ENCODE measurements at places on chromosomes 2 and 18.
A peak's percentile ranks its signal among the peaks of the same experiment; 100 is the strongest.

DNA sequence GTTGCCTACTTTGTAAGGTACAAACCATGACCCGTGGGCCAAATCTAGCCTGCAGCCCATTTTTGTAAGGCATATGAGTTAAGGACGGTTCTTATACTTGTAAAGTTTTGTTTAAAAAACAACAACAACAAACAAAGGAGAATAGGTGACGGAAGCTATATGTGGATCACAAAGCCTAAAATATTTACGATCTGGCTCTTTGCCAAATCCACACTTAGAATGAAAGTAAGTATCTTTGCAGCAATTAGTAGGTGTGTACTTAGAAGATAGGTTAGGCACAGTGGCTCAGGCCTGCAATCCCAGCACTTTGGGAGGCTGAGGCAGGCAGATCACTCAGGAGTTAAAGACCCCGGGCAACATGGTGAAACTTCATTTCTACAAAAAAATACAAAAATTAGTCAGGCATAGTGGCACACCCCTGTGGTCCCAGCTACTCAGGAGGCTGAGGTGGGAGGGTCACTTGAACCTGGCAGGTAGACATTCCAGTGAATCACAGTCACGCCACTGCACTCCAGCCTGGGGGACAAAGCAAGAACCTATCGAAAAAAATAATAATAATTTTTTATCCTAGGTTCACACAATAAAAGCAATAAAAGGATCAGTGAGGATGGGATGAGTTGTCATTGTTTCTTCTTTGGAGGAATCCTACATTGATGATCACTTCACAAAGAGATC is 57.8 kb upstream of the CTAGE1 start:
- no peak for DNase-seq

DNA sequence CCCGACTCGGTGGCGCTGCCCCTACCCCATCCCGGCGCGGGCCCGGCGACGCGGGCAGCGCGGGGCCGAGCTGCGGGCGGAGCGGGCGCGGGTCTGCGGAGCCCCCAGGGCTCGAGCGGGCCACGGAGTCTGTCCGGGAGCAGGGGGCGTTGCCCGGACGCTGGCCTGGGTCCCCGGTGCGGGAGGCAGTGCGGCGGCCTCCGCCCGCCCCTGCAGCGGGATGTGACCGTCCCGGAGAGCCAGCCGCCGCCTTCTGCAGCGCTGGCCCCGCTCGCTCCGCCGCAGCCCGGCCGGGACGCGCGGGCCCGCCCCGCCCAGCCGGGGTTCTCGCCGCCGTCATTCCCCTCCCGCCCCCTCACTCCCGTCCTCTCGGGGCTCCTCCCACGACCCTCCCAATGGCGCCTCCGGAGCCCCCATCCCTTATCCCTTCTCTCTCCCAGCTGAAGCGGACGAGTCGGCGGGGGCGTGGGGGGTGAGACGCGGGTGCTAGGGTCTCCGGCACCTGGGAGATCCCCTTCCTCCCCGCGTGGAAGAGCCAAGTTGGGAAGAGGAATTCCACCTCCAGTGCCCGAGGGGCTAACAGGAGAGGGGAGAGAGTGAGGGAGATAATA is at the start of gene FNDC4:
Gene FNDC4, minus strand, starts transcription at position 257 of the 611 bp plus-strand sequence. CDS start 521 bp downstream, outside the sequence.
- no peak for DNase-seq

GRCh38 chr2:65073879-65074565 is 17.8 kb downstream of the CEP68 start:
- no peak for DNase-seq

GRCh38 chr2:189609423-189609816 is 28.8 kb upstream of the SLC40A1 start:
- no peak for DNase-seq

- DNase-seq = no peak
Observed at GRCh38 chr18:78561757-78562510, 417.7 kb upstream of the SALL3 start.

GRCh38 chr2:67667054-67667908 is 270.1 kb downstream of the ETAA1 start:
- DNase-seq = no peak

DNA sequence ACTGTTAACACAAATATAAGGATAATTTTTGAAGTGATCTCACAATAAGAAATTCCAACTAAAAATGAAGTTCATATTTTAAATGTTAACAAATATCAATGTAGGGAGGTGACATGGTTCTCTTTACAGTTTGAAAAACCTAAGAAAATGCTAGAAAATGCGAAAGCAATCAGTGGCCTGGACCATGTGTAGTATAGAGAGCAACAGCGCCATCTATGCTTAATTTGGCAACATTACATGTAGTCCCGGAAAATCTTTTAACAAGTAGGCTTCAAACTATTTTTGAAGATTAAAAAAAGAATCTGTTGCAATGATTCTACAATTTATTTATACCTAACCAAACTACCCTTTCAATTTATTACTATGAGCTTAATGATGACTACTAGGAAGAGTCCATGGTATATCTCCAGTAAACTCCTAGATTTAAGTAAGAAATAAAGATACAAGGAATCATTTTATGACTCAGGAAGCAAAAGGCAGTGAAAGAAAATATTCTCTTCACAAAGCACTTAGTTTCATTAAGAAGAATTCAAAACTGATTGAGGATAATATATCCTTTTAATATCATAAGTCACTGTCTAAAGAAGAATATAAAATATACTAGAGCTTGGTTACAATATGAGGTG is 33.3 kb downstream of the NDUFA10 start:
- peak; percentile 55 for DNase-seq

- no peak for DNase-seq
Observed at GRCh38 chr2:3126171-3126910, 251.3 kb downstream of the EIPR1 start.

- DNase-seq = no peak
Observed at GRCh38 chr2:127078666-127079270, 28.2 kb downstream of the BIN1 start.

- DNase-seq = no peak
Observed at GRCh38 chr2:9991829-9992273, 40.4 kb downstream of the GRHL1 start.

DNA sequence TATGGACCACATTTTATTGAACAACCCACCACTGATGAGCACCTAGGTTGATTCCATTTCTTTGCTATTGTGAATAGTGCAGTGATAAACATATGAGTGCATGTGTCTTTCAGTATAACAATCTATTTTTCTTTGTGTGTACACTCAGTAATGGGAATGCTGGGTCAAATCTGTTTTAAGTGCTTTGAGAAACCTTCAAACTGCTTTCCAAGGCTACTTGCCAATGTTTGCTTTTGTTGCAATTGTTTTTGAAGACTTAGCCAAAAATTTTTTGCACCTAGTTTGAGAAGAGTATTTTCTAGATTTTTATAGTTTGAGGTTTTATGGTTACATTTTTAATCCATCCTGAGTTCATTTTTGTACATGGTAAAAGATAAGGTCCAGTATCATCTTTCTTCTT is 587.4 kb upstream of the SETBP1 start:
- no peak for DNase-seq

GRCh38 chr2:85278361-85278760 is 49.4 kb downstream of the TGOLN2 start:
- no peak for DNase-seq

DNA sequence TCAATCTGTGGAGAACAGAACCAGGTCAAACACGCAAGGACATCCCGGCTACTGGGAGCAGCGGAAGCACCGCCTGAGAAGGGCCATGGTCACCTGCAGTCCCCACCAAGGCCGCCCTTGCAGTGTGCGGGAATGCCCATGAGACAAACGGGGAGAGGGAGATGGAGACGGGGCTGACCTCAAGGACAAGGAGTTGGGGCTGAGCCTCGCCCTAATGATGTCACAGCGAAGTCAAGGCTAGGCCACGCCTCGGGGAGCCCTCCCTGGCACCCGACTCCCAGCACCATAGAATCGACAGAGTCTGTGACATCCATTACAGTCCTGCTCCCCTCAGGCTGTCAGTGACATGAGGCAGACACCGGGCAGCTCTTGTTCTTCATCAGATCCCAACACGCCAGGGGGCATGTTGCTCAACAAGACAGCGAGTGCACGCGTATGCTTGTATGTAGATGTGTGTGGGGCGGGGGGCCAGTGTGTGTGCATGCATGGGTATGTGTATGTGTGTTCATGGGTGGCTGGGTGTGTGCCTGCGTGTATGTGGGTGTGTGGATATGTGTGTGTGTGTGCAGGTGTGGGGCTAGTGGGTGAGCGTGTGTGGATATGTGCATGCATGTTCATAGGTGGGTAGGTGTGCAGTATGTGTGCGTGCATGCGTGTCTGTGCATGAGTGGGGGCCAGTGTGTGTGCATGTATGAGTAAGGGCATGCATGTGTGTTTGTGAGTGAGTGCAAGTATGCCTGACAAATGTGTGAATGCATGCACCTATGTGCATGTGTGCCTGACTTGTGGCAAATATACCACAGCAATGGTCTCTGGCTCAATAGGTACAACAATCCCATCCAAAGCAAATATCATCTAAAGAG is 57.0 kb downstream of the ANKMY1 start:
- DNase-seq = no peak

- no peak for DNase-seq
Observed at GRCh38 chr2:58494071-58494501, 253.0 kb upstream of the FANCL start.

- no peak for DNase-seq
Observed at GRCh38 chr2:67321588-67321903, 75.6 kb upstream of the ETAA1 start.

DNA sequence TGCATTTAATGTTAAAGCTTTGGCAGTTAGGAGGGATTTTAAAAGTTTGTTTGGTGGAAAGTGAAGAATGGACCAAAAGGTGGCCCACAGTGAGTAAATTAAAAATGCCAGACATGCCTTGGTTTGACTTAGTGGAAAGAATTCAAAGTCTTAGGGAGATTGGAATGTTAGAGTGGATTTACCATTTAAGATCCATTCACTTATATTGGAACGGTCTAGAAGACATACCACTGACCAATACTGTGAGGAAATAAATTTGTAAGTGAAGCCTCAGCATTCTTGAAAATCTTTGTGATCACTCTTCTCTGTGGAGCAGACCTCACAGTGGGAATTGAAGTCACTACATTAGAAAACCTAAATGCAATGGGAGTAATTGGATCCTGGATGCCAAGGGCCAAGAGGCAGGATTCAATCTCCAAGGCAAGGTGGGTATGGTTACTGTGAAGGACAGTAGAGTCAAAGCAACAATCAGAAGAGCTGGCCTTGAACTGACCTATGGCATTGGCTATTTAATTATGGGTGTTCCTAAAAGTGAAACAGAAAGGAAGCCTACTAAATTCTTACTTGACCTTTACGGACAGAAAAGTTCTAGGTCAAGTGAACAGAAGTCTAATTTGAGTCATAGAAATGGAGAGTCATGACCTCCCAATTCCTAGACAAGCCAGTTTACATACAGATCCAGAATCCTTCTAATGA is 40.2 kb upstream of the VRK2 start:
- DNase-seq = no peak

- no peak for DNase-seq
Observed at GRCh38 chr2:3480352-3481010, 38.9 kb downstream of the ADI1 start.

GRCh38 chr2:197268786-197269584 is 41.6 kb downstream of the ANKRD44 start:
- DNase-seq = peak; percentile 76

DNA sequence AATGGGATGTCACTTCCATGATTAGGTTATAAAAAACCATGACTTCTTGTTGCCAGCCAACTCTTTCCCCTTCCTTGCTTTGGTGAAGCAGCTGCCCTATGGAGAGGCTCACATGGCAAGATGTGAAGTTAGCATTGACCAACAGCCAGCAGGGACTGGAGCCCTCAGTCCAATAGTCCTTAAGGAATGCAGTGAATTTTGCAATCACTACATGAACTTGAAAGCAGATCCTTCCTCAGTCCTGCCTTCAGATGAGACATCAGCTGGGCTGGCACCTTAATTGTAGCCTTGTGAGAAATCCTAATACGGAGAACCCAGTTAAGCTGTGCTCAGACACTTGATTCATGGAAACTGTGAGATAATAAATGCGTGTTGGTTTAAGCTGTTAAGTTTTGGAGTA is 61.8 kb downstream of the ATP8B1 start:
- no peak for DNase-seq

DNA sequence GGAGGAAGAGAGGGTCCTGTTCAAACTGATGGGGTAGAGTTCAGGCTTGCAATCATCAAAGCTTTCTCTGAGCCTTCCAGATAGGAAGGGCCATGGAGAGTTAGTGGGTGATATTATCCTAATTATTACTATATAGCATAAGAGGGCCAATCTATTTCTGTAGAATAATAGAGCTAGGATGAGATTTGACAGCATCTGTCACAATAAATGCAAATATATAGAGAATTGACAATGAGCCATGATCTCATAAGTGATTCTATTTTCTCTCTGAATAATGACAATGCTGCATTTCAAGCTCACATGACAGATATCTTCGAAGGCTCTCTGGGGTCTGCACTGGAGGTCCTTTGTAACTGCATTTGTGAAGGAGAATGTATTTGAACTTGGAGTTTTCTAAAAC is 521.9 kb upstream of the CELF4 start:
- DNase-seq = no peak

- no peak for DNase-seq
Observed at GRCh38 chr18:32961538-32961937, 188.7 kb upstream of the KLHL14 start.

GRCh38 chr2:3159782-3160545 is 217.7 kb downstream of the EIPR1 start:
- DNase-seq = no peak

GRCh38 chr2:42523341-42523740 is 29.6 kb upstream of the KCNG3 start:
- DNase-seq = no peak

DNA sequence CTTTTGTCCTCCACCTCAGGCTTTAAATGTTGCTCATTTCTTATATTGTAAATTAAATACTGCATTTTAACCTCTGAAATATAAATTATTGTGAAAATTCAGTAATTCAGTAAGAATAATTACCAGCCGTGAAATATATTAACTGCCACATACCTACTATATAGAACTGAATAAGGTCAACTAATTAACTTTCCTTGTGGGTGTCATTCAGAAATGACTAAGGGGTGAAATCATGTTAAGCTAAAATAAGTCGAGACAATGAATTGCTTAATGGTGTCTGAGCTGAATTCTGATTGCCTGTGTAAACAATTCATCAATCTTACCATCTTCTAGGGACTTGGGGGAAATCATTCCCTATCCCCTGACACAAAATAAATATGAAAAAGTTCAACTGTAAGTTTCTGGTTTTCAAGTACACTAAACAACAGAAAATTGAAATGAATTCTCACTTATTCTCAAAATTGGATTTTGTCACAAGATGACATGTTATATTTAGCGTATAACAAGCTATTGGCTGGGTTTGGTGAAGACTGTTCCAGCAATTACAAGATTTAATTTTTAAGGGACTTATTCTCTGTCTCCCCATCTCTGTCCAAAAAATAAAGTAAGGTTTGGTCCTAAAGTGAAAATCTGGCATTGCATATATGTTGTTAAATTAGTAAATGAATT is 255.1 kb downstream of the METTL4 start:
- DNase-seq = no peak

GRCh38 chr2:47518497-47519146 is 115.7 kb downstream of the MSH2 start:
- no peak for DNase-seq

DNA sequence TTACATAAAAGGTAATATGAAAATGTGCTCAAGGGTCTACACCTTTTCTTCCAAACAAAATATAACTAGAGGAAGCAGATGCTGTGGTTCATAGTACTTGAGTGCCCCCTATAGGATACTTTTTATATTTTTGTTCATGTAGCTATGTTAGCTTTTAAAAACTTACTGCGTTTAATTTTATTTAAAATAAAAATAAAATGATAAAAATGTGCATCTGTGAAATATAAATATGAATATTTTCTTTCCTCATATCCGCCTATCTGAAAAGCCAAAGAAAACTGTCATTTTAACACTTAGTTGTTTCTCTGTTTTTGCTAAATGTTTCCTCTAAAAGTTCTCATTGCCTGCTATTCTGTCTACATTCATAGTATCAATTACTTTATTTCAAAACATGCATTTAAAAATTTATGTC is 9.6 kb upstream of the LRP1B start:
- DNase-seq = peak; percentile 10

Measured in activated CD4-positive, alpha-beta T cell treated with anti-CD3 and anti-CD28 coated beads, Interleukin-2, Interleukin-4, amounts not matched to agents 100 ng/mL and 50 ng/mL, durations not matched to agents 16 hours and 8 hours (primary cell).